ENCODE measurements at places on chromosomes 5 and 9. TPM values are rescaled to one million over a fixed set of nuclear protein-coding genes. Genes with fewer than 3 reads are reported as not detected.

The KCTD16 gene
- total RNA-seq = 0.13 TPM

The TGFBI gene
- total RNA-seq = 11.7 TPM

The HSPA9 gene
- total RNA-seq = 184 TPM

The TRIM32 gene
- total RNA-seq = 14.1 TPM

The PRRX2 gene
- not detected for total RNA-seq

The CD14 gene
- total RNA-seq = 4.6 TPM

The ADGRD2 gene
- not detected for total RNA-seq

The GFPT2 gene
- 0.52 TPM for total RNA-seq

The PCDHA11 gene
- total RNA-seq = not detected

The CDKN2B gene
- total RNA-seq = not detected

The TMOD1 gene
- 1.6 TPM for total RNA-seq

DNA sequence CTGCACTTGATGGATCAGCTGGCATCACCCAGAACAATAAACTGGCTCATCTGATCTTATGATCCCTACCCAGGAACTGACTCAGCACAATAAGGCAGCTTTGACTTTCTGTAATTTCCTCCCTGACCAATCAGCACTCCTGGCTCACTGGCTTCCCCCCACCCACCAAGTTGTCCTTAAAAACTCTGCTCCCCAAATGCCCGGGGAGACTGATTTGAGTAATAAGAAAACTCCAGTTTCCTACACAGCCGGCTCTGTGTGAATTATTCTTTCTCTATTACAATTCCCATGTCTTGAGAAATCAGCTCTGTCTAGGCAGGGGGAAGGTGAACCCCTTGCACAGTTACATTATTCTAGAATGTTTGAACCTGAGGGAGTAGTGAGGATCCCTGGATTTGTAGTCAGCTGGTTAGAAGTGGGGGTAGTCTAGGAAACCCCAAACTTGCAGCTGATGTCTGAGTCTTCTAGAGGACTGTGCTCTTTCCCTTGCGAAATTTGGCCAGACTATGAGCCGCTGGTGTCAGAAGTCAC, 111.7 kb upstream of the NEK6 start:
- no peak for DNase-seq

- DNase-seq = no peak
Observed at GRCh38 chr9:128636024-128636390, 20.6 kb downstream of the DYNC2I2 start.

DNA sequence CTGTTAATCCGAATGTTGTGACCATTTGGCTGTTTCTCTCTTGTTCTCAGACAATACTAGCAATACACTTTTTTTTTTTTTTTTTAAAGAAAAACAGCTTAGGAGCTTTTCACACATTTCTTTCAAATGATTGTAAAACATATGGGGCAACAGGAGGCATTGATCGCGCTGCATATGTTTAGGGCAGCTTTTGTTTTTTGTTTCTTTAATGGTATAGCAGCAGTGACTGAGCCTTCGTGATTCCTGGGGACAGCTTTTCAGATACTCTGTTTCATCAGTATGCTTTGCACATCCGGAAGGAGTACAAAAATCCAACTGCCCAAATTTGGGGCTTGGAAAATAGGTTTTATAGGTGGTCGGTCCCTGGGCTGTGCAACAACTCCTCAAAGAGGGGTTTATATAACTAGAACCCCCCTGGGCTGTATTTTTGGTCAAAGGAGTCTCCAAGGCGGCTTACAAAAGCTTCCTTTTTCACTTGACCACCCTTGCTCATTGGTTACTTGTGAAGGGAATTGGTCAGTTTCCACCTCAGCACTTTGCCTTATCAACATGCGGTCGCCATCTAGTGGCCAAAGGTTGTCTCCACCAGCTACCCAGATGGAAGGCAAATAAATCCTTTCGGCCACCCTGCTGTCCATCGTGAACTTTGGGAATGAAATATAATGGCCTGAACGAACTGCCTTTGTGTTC, 91.8 kb downstream of the PDE6A start:
- DNase-seq = peak; percentile 9

- no peak for DNase-seq
Observed at GRCh38 chr5:141869040-141869439, 9.2 kb downstream of the PCDH1 start.

DNA sequence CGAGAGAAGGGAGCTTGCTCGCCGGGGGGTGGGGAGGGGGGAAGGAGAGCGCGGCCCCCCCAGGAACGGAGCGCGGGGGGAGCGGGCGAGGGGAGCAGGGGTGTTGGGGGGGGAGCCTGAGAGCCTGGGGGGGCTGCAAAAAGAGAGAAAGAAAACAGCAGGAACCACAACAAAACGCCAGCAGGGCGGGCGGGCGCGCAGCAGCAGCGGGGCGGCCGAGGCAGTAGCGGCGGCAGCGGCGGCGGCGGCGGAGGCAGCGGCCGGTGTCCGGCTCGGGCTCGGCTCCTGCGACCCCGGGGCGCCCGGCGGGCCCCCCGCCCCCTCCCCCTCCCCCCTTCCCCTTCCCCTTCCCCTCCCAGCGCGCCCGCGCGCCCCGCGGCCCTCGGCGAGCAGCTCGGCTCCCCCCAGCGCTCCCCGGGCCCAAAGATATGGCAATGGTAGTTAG, 1.6 kb downstream of the NR2F1 start:
- DNase-seq = no peak

GRCh38 chr9:89189215-89189614, 10.6 kb upstream of the SHC3 start:
- no peak for DNase-seq

GRCh38 chr9:34047864-34048726, 592 bp downstream of the UBAP2 start:
- DNase-seq = peak; percentile 34

- no peak for DNase-seq
Observed at GRCh38 chr9:12464910-12465512, 228.2 kb upstream of the TYRP1 start.

GRCh38 chr9:81530310-81530810, 159.0 kb downstream of the TLE1 start:
- DNase-seq = no peak

GRCh38 chr9:96450613-96451528, 902 bp downstream of the HABP4 start:
- peak; percentile 68 for DNase-seq

- DNase-seq = no peak
Observed at GRCh38 chr5:178331491-178331996, 98.9 kb upstream of the PHYKPL start.

DNA sequence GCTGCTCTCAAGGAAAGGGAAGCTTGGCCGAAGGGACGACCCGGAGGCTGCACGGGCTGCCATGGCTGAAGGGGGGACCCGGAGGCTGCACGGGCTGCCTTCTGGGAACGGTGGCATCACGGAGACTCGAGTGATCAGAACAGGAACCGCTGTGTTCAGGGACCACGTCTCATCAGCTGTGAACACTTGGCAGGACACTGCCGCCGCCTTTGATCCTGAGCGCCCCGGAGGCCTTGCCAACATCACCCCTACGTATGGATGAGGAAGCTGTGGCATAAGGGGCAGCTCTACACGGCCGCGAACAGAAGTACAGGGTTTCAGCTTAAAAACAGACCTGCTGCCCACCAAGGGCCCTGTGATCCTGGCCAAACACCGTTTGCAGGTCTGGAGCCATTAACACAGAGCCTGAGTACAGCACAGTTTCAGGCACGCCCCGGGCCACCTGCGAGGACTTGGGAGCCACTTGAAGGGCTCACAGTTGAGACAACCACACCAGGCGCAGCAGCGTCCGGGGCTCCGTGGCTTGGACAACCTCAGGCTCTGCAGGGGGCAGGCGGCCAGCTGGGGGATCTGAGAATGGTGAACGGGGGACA, 23.9 kb upstream of the TERT start:
- no peak for DNase-seq

- no peak for DNase-seq
Observed at GRCh38 chr9:109312783-109313182, 8.1 kb downstream of the EPB41L4B start.

DNA sequence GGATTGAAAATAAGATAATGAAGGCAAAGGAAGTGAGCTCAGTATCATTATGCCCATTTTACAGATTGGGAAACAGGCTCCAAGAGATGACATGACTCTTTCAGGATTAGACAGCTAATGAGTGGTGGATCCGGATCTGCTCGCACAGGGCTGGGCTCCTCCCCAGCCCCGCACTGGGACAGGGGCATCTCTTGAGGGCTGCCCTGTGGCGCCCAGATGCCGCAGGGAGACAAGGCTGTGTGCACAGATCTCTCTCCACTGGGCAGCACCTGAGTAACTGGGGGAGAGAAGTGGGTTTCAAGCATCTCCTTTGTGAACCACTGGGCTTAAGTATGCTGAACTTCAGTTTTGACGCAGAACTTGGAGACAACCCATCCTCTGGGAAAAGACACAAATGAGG, 43.9 kb downstream of the ADAMTS2 start:
- DNase-seq = no peak

- DNase-seq = no peak
Observed at GRCh38 chr5:32865475-32865874, 154.4 kb downstream of the NPR3 start.
